ENCODE measurements at places on chromosomes 4 and X.

- DNase-seq, result no peak
Observed at GRCh38 chrX:133543654-133544053, 128.4 kb upstream of the GPC4 start.

DNA sequence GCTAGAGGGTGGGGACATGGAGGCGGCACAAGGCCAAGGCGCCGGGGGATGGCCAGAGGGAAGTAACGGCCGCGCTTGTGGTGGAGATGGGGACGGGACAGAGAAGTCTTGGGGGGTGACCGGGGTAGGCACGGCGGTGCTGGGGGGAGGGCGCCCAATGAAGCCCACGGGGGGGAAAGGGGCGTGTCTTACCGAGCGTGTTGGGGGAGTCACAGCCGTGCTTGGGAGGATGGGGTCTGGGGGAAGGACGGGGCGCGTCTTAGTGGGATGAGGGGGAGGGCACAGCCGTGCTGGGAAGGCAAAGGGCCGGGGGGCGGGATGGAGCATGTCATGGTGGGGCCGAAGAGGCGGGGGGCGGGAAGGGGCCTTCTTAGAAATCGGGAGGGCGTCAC is 952 bp downstream of the ARSD start:
- DNase-seq, result no peak

DNA sequence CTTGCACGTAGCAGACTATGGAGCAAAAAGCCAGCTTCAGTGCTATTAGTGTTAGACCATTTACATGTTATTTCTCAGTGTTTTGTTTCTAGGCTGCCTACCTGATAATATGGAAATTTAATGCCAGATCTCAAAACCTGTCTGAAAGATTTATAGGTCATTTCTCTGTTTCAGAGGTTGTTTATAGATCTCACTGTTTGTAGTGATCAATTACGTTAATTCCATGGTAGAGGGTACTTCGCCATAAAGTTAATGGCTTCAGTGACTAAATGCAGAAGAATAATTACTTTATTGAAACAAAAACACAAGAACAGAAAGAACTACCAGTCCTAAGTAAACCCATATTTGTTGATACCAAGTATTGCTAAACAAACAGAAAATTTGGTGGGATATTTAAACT is 420.8 kb downstream of the ARHGAP24 start:
- peak; percentile 10 for DNase-seq

- no peak for DNase-seq
Observed at GRCh38 chr4:17206829-17207801, 304.8 kb downstream of the QDPR start.

GRCh38 chrX:35023683-35024082 is 81.1 kb downstream of the FAM47B start:
- DNase-seq, result no peak

DNA sequence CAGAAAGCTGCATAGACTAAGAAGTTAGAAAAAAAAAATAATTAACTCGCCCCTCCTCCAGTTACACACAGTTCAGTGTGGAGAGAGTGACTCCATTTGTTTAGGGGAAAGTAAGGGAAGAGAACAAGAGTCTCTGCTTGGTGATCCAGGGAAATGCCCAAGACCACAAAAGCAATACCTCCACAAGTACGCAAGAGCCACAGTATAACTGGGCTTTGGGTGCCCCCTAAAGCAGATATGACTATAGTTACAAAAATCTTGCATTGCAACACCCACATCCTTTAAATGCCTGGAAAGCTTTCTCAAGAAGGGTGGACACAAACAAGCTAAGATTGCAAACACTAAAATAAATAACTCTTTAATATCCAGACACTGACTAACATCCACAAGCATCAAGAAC is 164.2 kb upstream of the NRK start:
- DNase-seq, result no peak

- no peak for DNase-seq
Observed at GRCh38 chr4:145936997-145937901, 1.4 kb downstream of the ZNF827 start.

DNA sequence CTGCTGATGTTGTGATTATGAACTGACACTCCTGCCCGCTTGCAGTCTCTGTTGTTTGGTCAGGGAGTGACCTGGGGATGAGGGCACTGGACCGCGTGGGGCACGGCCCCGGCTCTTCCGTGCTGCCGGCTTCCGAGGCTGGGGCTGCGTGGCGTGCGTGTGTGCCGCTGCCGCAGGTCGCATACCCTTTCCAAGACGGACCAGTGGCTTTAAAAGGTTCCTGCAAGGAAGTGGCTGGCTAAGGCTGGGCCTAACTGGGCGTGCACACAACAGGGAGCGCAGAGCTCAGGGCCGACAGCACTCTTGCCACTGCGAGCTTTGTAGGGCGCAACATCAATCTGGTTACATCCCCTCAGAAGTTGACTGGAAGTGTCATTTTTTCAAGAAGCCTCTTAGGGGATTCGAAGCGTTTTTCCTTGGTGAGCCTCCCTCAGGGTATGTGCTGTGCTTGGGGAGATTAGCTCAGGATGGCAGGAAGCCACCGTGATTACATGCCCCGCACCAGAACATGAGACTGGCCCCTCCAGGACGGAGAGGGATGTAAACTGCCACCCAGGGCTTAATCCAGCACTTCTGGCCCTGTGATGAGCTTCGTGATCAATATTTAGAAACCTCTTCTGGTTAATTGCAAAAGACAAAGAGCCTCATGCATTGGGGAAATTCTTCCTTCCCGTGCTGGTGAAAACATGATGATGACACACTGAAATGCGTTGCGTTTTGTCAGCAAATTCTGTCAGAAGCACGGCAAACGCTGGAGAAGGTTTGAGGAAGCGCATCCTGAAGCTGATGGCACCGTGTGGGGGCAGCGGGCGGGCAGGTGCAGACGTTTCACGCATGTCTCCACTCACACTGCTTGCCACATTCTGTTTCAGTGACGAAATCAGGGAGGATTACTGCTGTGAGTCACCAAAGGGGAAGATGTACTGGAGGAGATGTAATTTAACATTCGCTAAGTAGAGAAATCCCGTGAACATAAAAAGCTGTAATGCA is 11.1 kb downstream of the MAEA start:
- no peak for DNase-seq

GRCh38 chr4:184899261-184900134 is 73.7 kb upstream of the ACSL1 start:
- no peak for DNase-seq

- no peak for DNase-seq
Observed at GRCh38 chr4:122830426-122831095, 3.9 kb downstream of the FGF2 start.

DNA sequence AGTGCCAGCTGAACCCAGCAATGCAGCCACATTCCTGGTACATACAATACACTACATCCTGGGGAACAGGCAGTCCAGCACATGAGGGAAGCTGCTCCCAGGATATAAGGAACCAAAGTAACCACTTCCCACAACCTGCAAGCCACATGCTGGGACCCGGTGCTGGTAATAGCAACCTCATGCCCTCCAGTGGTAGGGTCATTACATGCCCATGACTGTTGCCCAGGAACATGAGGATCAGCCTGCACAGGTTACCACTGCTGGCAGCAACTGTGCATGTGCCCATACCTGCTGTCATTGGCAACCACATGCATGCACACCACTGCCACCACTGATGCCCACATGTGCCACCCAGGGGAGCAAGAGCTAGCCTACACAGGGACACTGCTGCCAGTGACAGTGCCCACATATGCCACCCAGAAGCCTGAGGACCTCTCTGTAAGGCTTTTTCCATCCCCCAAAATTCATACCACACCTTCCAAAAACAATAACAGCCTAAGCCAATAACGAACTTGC is 1982.5 kb downstream of the ARAP2 start:
- no peak for DNase-seq

DNA sequence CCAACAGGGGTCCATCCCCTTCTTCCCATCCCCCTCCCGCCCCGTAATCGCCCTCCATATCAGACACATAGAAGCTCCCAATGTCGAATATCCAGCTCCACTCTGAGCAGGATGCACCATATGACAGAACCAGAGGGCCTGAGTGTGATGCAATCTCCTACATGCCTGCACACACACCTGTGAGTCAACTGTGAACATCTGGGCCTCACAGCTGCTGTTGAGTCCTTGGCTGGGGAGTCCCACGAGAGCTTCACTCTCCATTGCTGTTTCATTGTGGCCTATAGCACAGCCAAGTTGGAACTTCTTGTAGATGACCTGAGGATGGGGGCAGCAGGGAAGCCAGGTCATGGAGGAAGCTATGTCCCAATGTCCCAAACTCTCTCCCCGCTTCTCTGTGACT is 8.2 kb downstream of the SLC38A5 start:
- DNase-seq, result no peak

DNA sequence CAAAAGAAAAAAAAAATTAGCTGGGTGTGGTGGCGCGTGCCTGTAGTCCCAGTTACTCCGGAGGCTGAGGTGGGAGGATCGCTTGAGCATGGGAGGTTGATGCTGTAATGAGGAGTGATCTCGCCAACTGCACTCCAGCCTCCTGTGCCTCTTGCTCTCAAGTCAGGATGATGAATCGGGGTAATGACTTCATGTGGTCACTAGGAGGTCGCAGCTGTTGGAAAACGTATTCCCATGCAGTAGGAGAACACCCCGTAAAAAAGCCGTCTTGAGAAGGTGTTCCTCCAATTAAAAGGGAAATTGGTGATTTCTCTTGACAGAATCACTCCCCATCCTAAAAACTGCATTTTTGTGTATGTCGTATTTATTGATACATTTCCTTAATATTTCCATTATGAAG is 2.2 kb downstream of the CCNB3 start:
- no peak for DNase-seq

DNA sequence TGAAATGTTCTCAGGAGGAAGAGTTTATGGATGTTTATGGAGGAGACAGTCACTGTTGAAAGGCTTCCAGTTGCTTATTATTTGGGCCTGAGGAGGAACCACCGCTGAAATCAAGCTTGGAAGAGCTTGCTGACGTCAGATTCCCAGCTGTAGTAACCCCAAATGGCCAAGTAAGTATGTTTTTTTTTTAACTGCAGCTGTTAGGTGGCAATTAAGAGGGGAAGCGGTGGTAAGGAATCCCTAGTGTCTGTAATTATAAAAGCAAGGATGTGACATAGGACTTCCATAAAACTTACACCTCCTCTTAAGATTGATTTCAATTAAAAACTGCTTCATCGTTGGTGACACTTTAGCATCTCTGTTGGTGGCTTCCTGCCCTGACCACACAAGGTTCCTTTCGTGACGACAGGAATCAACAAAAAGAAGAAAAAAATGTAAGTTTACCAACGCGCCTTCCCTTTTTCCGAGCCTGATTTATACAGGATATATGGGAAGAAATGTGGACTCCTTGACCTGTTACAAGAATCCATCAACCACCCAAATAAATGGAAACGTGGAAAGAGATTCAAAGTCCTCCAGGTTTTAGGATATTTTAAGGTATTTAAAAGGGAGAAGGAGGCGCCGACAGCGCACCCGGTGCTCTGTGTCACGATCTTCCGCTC is 884 bp downstream of the RELL1 start:
- no peak for DNase-seq

DNA sequence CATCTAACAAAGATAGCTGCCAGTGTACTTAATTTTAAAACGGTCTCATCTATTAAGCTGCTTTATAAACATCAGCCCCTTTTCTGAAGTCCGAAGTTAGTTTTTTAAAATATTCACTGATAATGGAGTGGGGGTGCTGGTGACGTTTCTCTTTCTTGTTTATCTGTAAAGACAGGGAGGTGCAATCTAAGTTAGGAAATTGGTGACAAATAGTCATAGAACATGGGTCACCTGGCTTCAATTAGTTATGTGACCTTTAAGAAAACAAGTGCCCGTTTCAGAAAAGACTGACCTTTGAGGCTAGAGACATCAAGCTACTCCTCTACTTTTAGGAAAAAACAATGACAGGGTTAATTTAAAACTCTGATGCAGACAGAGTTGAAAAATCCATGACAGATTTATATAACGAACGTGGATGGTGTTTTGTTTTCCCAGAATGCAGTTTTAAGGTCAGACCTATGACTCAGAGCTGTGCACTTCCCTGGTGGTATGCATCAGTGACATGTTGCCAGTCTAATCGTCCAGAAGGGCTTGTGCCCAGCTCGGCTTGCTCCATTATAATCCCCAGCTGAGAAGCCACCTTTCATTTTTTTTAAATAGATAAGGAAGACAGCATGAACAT is 38.2 kb downstream of the FHL1 start:
- DNase-seq, result no peak

- no peak for DNase-seq
Observed at GRCh38 chrX:75155447-75155826, 646 bp downstream of the ABCB7 start.

GRCh38 chr4:93994175-93994994 is 165.8 kb downstream of the ATOH1 start:
- no peak for DNase-seq

DNA sequence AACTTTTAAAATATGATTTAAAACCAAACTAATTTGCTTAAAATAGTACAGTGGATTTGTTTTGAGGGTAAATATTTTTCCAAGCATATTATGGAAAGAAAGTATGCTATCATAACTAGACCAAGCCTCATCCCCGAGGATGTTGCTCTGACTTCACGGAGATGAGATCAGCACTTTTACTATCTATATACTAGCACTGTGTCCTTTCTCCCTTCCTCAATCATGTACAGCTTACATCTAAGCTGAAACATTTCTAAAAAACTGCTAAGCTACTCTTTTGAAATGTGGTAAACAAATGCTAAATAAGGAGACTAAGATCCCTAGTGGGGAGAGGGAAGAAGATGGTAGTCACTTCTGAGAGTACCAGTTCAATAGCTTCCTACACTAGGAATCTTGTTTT is 23.8 kb downstream of the AMMECR1 start:
- no peak for DNase-seq

- no peak for DNase-seq
Observed at GRCh38 chr4:101886826-101887225, 96.3 kb downstream of the BANK1 start.

- DNase-seq, result no peak
Observed at GRCh38 chr4:42787079-42787463, 105.4 kb upstream of the GRXCR1 start.

DNA sequence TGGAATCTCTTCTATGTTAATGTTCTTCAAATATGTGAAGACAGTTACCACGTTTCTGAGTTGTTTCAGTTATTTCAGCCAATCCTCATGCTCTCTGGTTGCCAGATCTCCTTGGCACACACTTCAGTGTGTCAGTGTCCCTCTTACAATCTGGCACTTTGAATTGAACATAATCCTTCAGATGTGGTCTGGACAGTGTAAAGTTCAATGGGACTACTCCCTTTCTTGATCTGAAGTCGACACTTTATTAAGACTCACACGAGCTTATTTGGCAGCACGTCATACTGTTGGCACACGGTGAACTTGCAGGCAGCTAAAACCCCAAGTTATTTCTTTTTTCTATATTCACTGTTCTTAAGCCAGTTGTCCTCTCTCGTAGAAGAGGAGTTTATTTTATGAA is 28.2 kb downstream of the ARSJ start:
- no peak for DNase-seq

DNA sequence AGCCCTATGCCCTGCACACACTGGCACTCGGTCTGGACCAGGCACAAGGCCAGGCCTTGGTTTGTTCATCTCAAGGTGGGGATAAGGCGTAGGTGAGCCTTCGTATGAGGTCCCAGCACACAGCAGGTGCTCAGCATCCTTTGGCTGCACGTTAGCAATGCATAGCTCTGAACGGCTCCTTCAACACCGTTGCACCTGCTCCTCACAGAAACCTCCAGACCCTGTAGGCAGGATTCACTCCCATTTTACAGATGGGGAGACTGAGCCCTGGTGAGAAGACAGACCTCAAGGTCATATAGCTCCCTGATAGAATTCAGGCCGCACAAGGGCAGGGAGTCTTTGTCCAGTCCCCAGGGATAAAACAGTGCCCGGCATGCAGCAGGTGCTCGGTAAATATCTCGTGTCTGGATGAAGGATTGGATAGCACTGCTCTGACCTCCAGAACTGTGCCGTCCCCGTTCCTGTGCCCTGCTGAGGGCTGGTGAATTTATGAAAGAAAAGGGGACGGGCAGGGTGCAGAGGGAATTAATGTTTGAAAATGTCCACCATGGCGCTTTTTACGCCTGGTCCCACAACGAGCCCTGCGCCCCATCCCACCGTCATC is 2.4 kb downstream of the PPP2R2C start:
- DNase-seq, result no peak
